Stimulated activated CD8-positive, alpha-beta memory T cell treated with anti-CD3 and anti-CD28 coated beads, Interleukin-4, amount 100 ng/mL, for 1 hour (primary cell): ENCODE measurements at places on chromosomes 7 and 10.

GRCh38 chr7:94975336-94975735 is 67.9 kb downstream of the PPP1R9A start:
- DNase-seq, result no peak

- no peak for DNase-seq
These were observed 69.8 kb downstream of the SPAG6 start for GRCh38 chr10:22415072-22415471.

DNA sequence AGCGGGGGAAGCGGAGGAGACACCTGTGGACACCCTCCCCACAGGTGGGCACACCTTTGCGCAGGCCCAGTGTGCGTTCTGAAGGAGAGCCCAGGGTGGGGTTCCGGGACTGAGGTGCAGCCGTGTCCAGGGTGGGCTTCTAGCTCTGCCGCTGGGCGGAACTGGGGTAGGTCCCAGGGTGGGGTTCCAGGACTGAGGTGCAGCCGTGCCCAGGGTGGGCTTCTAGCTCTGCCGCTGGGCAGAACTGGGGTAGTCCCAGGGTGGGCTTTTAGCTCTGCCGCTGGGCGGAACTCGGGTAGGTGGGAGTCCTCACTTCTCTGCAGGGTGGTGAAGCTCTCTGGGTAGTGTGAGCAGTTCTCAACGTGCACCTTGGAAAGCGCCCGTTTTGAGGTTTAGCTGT is 78.7 kb downstream of the DNAJB6 start:
- no peak for DNase-seq

- DNase-seq, result no peak
These were observed 373.6 kb downstream of the DNAJB6 start for GRCh38 chr7:157710396-157710795.

DNA sequence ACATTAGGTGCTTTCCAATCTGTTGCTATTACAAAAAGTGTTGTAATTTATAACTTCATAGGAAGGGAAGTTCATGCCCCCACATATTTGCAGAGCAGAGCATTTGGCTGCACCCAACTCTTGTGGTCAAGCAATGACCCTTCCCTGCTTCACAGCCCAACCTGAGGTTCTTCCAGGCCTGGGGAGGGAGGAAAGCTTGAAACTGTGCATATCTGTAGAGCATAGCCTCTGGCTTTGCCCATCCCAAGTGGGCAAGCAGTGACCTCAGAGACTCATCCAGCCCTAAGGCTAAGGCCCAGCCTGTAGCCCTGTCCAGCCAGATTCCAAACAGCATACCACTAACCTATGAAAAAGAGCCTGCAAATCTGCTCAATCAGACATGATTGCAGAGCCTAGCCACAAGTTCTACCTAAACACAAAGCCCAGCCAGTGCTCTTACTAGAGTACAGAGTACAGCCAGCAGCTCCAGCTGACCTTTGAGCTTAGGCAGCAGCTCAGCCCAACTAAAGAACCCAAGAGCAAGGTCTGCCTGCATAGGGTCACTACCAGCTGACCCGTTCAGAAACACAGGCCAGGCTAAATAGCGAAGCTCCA is 14.4 kb upstream of the GSTK1 start:
- DNase-seq, result no peak

- DNase-seq, result no peak
These were observed 484 bp upstream of the MSRB2 start for GRCh38 chr10:23094786-23095403.

DNA sequence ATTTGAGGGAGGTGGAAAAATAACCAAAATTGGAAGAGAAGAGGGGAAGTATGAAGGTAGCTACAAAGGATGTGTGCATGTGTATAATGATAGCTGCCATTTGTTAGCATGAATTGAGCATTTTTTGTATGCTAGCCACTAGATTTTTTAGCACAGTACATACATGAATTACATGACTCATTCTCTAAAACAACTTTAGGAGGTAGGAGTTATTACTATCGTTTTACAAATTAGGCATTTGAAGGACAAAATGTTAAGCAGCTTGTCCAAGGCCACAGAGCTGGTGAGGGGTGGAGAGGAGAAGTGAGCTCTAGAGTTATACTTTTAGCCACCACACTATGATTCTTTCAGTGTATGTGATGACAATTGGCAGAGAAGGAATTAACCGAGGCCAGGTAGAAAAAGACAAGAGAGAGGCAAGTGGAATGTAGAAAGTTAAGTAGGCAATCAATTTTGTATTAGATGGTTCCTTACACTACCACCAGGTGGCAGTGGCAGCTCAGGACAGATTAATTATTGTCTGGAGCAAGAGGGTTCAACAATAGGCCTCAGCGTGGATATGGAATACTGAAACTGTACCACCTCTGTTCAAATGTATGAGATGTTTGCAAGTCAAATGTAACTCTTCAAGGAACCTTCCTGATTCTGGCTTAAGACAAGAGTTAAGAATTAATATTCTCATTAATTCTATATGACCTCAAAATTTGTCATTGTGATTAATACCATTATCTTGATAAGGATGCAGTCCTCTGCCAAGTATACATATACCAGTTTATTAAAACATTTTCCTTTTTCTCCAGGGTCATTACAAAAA is 128.0 kb downstream of the MBL2 start:
- DNase-seq, result no peak

GRCh38 chr7:37719077-37719476 is 35.5 kb downstream of the GPR141 start:
- no peak for DNase-seq

DNA sequence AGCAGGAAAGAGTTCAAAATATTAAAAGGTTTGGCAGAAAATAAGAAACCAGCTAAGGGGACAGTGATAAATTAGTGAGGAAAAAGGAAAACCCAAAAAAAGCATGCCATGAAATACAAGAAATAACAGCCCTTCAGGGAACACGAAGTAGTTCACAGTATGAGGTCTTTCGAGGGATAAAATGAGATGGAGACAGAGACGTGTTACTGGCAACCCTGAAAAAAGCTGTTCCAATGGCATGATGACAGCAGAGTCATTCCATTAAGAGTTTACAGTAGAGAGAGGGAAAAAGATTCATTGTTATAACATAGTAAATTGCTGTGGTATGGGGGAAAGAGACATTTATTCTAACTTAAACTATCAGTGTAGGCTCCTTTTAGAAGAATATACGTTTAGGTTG is 391.2 kb downstream of the ANKRD7 start:
- no peak for DNase-seq

DNA sequence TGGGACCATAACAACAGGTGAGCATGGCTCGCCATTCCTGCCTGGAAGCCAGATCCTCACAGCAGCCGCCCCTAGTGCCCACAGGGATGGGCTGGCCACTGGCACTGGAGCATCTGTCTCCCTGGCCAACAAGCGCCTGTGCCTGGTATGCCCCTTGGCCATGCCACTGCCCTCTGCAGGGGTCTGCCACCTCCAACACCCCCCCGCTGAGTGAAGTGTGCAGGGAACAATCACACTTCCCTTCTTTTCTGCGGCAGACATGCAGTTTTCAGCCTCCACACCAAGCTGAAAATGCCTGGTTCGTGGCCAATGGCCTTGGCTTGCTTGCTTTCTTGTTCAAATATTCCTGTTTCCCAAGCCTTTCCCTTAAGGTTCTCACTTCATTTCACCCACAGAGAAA is 50.7 kb downstream of the HSPA12A start:
- no peak for DNase-seq

DNA sequence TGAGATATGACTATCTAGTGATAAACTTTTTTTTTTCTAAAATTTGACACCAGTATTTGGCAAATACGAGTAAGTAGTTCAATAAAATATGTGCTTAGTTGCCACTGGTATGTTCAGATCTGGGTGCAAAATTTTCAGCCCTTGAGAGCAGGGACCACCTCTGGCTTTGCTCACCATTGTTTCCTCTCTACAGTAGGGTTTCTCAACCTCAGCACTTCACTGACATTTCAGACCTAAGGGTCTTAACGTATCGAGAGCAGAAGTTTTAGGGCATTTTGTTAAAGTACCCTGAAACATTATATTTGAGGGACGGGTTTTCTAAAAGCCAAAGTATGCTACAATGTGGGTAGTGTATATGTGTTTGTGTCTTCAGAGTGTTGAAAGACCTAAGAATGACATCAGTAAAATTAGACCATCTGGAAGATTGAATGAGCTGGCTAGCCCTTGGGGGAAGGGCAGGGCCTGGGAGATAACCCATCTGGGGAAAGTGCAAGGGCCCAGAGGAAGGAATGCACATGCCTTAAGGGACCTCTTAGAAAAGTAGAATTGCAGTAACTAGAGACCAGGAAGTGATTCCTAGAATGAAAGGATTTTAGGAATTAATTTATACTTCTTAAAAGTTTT is 11.8 kb downstream of the BZW2 start:
- DNase-seq, result no peak

DNA sequence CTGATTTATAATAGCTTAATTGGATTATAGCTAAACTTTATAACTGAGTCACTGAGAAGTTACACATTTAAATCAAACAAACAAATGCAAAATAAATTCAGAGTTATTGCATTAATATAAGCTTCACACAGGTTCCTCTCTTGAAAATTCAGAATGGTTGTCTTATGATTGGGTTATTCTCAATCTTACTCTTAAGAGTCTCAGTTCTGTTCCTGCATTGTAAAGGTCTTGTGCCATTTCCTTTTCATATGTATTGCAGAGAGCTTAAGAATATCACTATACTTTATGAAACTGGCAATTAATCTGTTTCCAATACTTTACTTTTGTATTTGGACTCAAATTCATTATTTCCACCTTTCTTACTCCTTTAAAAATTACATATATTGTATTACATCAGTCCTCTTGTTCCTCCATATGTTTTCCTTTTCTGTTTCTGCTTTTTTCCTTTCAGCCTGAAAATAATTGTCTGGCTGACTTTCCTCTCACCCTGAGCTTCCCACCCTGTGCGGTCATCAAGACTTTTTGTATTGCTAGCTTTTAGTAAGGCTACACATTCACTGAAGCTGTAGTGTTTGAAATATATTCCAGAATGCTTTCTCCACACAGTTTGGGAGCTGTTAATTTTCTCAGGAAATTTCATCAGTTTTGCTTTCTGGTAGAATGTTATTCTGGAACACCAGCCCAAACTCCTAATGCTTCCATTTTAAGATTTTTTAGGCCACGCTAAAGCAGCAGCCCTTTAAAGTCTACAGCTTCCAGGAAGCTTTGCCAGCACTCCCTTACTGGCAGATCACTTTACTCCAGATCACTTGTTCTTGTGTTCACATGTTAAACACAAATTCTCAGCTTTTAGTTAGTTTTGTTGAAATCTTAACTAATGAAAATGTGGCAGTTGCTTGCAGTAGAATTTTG is 139.4 kb downstream of the KCND2 start:
- DNase-seq, result no peak

DNA sequence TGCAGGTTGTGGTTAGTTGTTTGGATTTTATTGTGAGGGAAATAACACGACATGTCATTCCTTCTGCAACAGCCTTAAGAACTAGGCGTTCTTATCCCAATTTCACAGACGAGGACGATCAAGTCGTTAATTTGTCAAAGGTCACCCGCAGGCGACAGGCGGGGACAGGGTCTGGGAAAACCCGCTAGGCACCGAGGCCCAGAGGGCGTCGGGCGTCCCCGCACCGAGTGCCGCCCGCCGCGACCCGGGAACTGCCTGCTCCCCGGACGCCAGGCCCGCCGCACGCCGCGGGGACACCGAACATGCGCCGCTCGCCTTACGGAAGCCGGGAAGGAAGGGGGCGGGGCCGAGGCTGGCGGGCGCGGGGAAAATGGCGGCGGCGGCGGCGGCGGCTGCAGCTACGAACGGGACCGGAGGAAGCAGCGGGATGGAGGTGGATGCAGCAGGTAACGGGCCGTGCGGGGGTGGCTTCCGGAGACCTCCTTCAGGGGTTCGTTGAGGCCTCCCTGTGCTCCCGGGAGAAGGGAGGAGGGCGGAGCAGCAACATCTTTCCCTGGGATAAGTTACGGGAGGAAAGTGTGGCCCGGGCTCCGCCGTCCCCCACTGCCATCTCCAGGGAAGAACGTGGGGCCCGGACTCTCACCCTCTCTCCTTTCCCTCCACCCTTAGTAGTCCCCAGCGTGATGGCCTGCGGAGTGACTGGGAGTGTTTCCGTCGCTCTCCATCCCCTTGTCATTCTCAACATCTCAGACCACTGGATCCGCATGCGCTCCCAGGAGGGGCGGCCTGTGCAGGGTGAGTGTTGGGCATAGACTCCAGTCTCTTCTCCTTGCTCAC is at the start of gene COPS6:
Gene COPS6, plus strand, starts transcription at position 349 of the 837 bp plus-strand sequence. Its CDS starts 22 bp downstream, at position 371.
- peak; percentile 60 for DNase-seq

DNA sequence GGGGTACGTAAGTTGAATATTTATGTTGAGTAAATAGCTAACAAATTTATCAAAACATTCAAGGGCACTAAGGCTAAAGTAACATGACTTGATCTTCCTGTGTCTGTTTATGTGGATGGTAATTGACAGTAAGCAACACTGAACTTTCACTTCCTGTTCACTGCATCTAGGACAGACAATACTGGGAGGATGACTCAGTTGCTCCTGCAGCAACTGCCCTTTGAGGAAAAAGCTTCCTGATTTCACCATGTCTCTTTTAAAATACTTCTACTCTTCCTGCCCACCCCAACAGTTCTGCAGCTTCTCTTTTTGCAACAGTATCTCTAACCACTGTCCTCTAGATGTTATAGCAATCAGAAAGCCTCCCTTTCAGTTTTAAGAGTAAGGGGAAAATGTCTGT is 76.6 kb upstream of the HGF start:
- no peak for DNase-seq

DNA sequence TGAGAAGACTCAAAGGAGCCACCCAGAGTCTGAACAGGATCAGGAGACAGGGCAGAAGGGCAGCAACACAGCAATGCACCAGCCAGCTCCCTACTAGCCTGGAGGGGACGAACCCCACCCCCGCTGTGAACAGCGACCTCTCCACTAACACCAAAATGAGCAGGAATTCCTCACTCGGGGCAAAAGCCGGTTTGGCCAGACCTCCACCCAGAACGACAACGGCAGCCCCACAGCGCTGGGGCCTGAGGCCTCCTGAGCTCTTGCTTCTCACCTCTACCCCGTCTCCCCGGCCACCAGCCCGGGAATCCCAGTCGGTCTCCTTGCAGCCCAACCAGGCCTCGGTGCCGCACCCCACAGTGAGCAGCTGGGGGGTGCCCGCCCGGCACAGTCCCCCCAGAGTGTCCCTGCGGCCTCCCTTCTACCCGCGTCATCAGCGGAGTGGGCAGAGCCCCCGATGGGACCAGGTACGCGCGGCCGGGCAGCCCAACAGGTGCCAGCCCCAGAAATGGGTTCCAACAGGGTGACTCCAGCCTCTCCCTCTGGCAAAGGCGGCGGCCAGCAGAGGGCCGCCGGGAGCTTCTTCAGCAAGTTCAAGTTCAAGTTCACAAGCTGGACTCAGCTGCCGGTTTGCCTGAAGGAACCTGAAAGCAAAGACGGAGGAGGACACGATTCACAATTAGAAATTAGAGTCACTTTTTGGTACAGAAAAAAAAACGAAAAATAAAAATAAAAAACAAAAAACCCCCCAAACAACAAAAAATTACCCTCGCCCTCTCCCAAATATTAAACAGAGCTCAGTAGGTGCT is 129.0 kb downstream of the MARCHF5 start:
- DNase-seq, result no peak

DNA sequence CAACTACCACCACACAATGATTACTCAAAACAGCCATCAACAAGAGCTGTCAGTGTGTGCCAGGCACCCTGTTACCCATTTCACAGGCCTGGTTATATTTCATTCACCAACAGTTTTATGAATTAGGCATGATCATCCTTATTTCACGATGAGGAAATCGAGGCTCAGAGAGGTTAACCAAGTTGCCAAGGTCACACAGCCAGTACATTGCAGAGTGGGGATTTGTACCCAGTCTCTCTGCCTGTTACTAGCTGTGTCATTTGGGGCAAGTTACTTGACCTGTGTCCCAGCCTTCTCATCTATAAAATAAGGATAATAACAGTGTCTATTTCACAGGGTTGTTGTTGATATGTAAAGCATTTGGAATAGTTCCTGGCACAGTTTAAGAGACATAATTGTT is 97.2 kb downstream of the COL13A1 start:
- no peak for DNase-seq
